ENCODE measurements at places on chromosomes 2 and 18.

DNA sequence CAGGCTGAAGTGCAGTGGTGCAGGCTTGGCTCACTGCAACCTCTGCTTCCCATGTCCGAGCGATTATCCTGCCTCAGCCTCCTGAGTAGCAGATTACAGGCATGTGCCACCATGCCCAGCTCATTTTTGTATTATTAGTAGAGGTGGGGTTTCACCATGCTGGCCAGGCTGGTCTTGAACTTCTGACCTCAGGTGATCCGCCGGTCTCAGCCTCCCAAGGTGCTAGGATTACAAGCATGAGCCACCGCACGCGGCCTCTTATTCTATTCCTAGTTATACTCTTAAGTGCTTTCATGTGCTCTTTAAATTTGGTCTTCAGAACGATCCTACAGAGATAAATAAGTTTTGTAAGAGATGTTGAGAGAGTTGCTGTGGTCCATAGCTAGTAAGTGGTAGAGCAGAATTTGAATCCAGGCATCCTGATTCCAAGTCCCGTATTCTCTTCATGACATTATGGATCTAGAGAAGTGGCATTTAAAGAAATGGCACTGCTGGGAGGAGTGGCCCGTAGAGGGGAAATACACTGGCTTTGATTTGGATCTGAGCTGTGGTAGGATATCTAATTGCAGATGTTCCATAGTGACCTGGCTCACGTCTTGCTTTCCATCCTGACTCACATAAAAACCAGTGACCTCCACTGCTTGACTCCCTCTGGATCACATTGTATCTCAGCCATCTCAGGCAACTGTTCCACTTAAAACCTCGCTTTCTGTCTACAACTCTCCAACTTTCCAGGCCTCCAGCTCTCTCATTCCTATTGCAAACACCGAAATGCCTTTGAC, 22.8 kb upstream of the ME2 start:
- DNase-seq, result no peak

DNA sequence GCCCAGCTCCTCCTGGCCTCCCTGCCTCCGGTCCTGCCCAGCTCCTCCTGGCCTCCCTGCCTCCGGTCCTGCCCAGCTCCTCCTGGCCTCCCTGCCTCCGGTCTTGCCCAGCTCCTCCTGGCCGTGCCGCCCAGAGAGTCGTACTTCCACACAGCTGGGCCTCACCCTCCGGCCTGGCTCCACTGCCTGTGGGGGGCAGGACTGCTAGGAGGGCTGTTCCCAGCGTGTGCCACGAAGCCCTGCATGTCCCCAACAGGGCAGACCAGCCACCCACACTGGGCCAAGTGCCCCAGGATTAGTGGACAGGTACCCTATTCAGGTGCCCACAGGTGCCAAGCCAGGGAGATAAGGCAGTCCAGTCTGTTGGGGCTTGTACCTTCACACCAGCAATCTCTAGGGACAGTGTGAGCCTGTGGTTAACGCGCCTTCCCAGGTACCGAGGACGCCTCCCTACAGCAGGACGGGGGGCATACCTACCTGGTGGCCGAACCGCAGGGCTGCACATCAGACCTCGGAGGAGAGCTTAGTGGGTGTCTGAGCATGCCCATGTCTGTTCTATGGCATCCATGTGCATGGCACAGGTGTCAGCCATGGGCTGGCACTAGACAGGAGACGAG, 5.3 kb downstream of the GPC1 start:
- DNase-seq, result no peak

GRCh38 chr2:52710810-52711618, 1056.6 kb upstream of the CHAC2 start:
- DNase-seq, result no peak

DNA sequence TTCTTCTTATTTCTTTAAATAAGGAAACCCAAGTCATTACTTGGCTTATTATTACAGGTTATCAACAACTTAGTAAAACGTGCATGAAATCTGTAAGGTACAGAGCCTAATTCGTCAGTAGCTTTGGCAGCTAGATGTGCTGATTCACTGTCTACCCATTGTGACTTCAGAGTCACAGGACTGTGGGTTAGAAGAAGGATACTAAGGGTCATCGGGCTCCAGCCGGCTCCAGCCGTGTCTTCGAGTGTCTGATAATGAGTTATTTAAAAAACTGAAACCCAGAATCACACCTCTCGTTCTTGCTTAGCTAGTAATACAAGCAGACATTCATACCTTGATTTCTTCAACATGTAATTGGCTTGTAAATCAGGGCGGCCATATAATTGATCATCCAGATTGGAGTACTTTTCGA, 170.5 kb downstream of the FMNL2 start:
- DNase-seq, result no peak

- DNase-seq, result no peak
These were observed 52.7 kb downstream of the NAB1 start for GRCh38 chr2:190701586-190701985.

DNA sequence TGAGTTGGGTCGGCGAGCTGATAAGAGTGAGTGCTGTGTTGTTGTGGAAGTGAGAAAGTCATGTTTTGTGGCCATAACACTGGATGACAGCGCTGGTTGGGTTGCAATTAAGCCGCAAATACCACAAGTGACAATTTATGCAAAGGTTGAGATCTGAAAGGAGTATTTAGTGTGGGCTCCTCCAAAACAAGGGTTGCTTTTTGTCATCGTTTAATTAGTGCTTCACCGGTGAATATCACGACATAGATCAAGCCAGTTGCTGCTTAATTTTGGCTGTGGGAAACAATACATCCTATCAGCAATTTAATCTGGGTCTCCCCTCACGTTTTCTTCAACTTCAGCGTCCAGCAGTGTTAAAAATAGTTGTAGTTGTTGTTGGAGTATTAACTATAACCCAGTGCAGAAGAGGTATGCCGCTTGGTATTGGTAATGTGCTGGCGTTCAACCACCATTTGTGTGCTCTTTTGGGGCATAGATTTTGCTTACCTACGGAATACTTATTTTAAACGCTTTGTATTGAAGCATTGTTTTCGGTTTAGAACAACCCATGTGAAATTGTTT, 662 bp downstream of the ACVR2A start:
- no peak for DNase-seq

DNA sequence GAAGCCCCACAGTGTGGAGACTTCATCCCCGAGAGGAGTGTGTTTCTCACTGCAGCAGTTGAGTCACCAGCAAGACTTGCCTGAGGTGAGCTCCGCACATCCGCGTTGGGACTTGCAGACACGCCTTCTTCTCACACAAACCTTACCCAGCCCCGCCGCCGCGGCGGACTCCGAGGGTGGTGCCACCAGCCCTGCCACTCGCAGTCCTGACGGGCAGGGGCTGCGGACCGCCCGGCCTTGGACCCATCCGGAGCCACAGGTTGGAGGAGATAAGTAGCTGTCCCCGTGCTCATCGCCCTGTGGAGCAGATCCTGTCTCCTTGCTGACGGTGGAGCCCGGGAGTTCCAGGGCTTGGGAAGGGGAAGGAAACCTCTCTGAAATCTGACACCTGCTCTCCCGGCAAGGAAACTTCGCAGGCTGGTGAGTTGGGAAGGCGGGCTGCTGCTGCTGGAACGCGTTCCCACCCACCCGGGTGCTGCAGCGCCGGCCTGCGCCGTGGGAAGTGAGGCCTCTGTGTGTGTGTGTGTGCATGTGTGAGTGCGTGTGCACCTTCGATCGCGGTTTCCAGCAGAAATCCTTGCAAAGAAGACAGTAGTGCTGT, at the start of gene RAB27B:
Gene RAB27B, plus strand, starts transcription at position 197 of the 601 bp plus-strand sequence. CDS start 49,109 bp downstream, outside the sequence.
- DNase-seq, result peak; percentile 93

GRCh38 chr2:235665661-235666212, 171.9 kb downstream of the AGAP1 start:
- DNase-seq, result no peak

- DNase-seq, result no peak
These were observed 140.8 kb upstream of the ZFP36L2 start for GRCh38 chr2:43367012-43367782.

GRCh38 chr2:65043001-65043400, 13.2 kb upstream of the CEP68 start:
- no peak for DNase-seq

DNA sequence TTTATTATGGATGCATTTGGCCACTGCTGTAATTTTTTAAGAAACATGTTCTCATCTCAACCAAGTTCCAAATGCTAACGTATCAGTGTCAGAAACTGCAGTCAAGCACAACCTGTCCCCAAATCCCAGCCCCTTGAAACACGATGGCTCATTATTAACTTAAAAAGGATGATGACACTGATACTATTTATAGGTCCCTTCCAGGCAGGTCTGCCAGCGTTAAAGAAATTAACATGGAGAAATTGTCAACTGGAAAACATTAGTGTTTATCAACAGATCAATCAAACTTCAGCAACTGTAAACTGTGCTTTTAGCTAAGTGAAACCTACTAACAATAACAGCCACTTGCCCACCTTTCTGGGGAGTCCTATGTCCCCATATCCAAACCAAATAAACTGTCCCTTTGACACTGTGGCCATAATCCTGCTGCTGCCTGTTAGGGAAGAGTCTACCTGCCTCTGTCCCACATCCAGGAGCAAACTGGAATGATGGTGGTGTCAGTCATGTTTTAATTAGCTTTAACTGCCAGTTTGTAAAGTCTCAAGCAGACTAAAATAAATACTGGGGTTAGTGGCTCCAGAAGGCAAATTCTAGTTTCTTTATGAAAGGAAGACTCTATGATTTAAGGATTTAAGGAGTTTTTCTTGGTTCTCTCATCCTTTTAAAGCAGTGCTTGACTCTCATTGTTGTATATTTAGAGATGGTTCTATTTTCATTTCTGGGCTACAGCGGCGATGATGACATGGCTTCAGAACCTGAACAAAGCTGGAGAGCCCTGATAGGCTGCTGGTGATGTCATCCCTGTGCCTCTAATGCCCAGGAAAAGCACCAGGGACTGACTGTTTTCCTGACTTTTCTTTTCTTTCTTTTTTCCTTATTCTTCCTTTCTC, 583.6 kb upstream of the PIK3C3 start:
- no peak for DNase-seq

GRCh38 chr18:48797841-48798255, 152.9 kb downstream of the SMAD7 start:
- DNase-seq, result no peak

DNA sequence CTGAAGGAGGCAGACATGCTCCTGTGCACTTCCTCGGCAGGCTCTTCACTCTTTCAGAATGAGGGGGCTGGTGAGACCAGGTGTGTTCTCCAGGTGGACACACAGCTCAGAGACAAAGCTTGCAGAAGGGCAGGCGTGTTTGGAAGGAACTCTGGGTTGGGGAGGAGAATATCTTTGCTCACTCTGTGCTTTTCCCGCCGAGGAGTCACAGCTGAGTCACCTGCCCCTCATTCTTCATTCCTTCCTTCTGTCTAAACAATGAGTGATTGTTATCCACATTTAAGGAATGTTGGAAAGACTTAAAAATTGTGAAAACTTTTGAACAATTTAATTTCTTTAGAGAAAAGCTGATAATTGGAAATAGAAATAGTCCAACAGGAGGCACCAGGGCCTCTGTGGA, 126.3 kb upstream of the TPO start:
- no peak for DNase-seq

DNA sequence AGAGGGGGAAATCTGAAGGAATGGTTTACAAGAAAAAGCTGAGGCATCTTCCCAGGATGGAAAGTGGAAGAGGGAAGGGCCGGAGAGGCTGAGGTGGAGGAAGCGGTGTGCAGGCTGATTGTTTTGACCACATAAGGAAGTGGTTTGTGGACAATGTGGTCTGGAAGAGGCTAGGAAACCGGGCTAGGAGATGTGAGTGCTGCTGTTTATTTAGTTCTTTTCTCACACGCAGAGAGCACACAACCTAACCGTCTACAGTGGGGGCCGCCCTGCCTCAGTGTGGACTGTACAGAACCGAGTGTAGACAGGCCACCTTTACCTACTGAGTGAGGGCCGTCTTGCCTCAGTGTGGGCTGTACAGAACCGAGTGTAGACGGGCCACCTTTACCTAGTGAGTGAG, 251.7 kb upstream of the PXDN start:
- DNase-seq, result no peak

DNA sequence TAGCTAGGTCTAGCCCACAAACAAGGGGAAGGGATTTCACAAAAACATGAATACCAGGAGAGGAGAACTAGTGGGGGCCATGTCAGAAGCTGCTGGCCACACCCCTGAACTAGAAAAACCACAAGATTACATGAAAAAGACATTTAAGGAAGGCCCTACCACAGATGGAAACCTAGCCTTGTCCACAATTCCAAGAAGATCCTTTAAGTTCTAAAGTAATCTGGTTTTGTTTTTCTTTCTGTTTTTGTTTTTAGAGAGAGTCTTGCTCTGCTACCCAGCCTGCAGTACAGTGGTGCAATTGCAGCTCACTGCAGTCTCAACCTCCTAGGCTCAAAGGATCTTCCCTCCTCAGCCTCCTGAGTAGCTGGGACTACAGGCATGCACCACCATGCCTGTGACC, 34.2 kb upstream of the CAB39 start:
- DNase-seq, result no peak

DNA sequence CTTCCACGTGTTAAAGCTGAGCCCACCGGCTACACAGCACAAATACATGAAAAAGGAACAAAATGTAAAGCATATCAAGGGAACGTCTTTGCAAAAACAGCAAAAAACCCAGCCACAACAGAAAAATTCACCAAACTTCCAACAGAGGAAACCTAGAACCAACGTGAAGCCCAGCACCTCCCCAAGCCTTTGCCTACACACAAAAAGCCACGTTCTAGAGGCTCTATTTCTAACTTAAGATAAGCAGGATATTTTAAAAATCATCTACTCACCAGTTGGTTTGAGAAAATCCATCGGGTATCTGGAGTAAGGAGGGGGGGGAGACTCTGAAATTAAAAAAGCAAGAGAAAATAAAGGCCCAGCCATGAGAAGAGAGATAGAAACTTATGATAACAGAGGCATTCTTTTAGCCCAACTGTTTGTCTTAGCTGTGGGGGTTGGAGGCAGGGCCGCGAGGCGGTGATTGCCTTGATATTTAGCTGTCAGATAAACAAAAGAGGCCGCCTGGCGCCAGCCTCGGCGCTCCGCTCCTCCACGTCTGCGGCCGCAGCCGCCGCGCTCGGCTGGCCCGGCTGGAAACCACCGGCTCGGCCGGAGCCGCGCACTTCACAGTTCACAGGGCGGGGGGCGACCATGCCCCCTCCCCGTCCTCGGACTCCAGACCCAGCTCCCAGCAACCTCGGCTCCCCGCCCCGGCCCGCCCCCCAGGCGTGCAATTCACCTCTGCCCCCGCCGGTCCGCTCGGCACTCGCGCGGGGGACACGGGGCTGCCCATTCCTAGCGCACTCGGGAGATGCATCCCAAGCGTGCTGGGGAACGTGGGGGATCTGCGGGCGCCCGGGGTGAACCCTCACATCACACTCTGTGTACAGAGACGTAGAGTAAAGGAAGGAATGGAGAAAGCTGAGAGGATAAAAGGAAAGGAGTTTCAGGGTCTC, 2.4 kb downstream of the SMAD7 start:
- no peak for DNase-seq

- peak; percentile 14 for DNase-seq
These were observed 76.5 kb upstream of the EPB41L3 start for GRCh38 chr18:5620289-5620688.

DNA sequence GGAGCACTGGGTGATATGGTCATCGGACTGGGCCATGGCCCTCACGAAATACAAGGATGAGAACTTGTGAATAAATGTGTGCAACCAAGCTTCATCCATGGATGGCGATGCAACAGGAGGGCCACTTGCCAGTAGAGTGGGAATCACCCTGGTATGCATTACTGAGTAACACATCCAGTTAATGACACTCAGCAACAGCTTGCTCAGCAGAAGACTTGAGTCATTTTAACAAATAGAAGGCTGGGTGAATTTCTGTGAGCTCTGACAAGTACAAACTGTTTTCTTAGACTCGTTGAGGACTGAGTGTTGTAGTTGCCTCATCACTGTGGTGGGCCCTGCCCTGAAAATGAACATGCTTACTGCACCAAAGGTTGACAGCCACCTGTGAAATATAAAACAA, 221.6 kb downstream of the NCKAP5 start:
- DNase-seq, result peak; percentile 84

- no peak for DNase-seq
These were observed 118.5 kb upstream of the RIOK3 start for GRCh38 chr18:23334569-23334968.

Data from epithelial cell of prostate (primary cell).